Myocyte (in vitro differentiated cells): ENCODE measurements at places on chromosomes 5 and 9. TPM values are rescaled to one million over a fixed set of nuclear protein-coding genes. Genes with fewer than 3 reads are reported as not detected.

GRCh38 chr5:179008667-179009066, 13.5 kb upstream of the GRM6 start:
- no peak for DNase-seq

The RNF183 gene
- not detected in 2 replicates for total RNA-seq

DNA sequence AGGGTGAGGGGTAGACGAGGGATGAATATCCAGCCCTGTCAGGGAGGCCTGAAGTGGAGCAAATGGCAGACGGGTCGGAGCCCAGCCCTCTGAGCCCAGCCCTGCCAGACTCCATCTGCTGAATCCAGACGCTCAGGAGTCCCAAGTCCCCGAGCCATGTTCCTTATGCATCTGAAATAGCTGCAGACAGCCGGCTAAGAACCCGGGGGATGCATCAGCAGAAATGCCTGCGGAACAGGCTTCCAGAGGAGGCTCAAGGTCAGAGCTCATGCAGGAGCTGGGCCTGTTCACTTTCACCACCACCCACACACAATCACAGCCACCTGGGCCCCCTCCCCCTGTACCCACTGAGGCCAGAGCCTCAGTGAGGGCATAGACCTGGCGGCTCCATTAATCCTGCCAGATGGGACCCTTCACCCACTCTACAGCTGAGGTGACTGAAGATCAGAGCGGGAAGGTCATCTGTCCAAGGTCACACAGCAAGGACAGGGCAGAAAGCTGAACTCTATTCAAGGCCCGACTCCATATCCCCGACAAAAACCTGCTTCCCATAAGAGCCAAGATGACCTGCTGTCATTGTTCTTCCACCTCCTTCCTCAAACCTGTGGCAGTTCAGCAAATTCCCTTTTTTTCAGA, 24.4 kb upstream of the AKNA start:
- no peak for DNase-seq

GRCh38 chr9:37914701-37915358, 10.9 kb upstream of the SLC25A51 start:
- DNase-seq, result peak; percentile 34

DNA sequence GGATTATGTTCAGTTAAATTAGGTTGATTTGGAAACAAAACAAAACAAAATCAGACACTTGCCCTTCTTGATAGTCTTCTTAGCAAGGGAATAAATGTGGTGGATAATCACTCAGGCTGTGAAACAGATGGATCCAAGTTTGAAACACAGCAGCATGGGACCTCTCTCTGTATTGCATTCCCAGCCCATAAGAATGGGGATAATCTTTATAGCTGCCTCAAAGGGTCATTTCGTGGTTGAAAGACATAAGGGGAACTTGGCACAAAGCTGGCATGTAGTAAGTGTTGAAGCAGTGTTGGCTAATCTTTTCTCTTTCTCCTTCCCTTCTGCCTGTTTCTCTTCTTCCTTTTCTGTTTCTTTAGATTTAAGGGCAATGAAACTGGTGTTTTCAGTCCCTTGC, 333.9 kb upstream of the TLE4 start:
- no peak for DNase-seq

The SURF1 gene
- 27.8 and 30.7 TPM in 2 replicates for total RNA-seq

- DNase-seq, result no peak
Measured at GRCh38 chr5:96284727-96285389, 148.2 kb downstream of the PCSK1 start.
